NCI-H748 treated with DMSO at 0.1 percent for 48 hours (cell line): ENCODE measurements at places on chromosomes 4 and X.

DNA sequence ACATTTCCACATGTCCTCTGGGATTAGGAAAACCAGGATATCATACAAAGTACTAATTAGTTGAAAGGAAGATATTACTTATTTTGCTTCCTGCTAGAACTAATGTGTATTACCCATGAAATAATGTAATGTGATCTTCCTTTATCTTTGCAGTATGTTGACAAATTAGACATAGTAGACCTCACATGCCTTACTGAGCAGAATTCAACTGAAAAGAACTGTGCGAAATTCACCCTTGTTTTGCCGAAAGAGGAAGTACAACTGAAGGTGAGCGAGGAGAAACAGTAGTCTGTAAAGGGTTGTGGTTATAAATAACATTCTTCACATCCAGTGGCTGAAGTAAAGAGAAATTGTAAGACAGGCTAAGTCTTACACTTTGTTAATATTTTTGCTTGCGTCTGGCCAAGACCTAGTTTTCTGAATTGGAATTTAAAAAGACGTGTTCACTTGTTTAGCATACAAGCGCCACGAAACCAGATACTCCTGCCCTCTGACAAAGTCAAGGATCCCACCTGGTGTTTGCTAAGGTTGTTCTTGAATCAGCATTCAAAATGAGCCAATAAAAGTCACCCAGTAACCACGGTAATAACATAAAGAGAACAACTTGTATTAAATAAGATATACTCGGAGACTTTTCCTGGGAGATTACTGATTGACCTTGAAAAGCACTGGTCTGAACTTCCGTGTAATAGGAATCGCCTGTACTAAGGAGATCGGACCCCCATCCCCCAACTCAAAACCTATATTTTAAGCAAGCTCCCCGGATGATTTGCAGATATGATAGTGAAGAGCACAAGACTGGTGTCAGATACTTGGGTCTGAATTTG is 16.9 kb downstream of the STAP1 start:
- DNase-seq = peak; percentile 37

DNA sequence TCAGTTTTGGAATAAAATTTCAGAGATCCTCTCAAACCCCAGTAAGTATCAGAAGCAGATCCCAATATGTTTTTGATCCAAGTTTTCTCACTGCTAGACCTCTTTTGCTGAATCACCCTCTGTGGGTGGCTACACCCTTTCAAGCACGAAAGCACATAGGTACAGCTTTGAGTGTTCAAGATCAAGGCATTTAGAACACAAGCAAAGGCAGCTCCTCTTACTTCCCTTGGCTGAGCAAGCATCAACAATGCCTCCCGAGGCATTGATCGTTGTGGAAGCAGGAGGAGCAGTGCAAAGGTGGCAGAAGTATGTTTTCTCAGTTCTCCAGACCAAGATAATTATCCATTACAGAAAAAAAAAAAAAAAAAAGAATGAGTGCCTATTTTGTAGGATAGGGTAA is 72.0 kb upstream of the TSPAN7 start:
- no peak for DNase-seq

- DNase-seq = no peak
Measured at GRCh38 chr4:18012807-18013462, 8.6 kb downstream of the LCORL start.

DNA sequence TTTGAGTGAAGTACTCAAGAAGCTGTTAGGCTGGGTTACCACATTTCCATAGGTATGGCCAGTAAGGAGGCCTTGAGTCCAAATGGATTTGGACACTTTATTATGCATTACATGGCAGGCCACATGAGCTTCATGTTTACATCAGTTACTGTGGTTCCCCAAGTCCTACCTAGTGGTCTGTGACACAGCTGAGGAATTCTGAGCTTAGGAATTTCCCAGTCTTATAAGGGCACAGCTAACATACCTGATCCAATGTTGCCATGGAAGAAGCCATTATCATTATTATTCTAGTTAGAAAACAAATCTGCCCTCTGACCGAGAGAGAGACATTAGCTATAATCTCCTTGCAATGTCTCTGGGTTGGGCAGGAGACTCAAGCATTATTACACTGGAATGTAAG is 174.4 kb upstream of the NUDT10 start:
- DNase-seq = no peak

- DNase-seq = peak; percentile 16
Measured at GRCh38 chrX:10156199-10157031, at the start of gene CLCN4. Gene CLCN4, plus strand, starts transcription at chrX:10156975. Its CDS starts 28,058 bp downstream, at chrX:10185033.

- no peak for DNase-seq
Measured at GRCh38 chrX:24982306-24982965, 33.3 kb downstream of the ARX start.

GRCh38 chrX:118538386-118538785 is 42.8 kb downstream of the DOCK11 start:
- DNase-seq = no peak

DNA sequence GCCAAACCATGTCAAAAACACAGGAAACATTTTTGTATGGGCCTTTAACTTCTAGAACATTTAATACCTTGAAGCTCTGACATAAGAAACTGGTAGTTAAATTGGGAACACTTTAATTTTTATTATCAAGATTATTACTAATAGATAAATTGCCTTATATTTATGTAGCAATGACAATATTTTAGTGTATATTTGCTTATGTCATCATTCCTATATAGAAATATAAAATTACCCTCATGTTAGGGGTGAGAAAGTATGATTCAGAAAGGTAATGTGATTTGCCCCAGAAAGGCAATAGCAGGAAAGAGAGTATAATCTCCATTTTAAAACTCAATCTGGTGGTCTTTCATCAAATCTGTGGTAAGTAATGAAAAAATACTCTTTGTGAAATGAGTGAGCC is 147.4 kb downstream of the IL15 start:
- no peak for DNase-seq

- DNase-seq = no peak
Measured at GRCh38 chrX:136850441-136851175, 29.9 kb downstream of the RBMX start.

- no peak for DNase-seq
Measured at GRCh38 chr4:1451752-1452122, 45.5 kb upstream of the NKX1-1 start.

DNA sequence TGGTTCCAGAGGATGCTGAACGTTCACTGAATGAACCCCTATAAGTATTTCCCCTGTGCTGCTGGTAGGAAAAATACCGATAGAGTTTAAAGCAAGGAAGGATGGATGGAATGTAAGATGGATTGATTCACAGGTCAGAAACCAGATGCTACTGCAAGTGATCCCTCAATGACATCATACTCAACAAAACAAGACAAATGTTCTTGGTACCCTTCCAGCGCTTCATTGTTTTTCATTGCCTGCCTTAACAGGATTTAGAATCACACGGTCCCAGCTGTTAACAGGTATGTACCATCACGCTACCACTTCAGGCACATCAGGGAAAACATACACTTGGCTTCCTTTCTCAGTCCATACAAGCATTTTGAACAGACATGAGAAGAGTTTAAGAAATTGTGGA is 118.1 kb upstream of the TLR3 start:
- DNase-seq = no peak

- DNase-seq = no peak
Measured at GRCh38 chr4:159829184-159829583, 726.3 kb downstream of the RAPGEF2 start.

GRCh38 chrX:26822448-26822847 is 606.5 kb downstream of the MAGEB5 start:
- DNase-seq = no peak

GRCh38 chr4:14829795-14830194 is 172.5 kb upstream of the CPEB2 start:
- DNase-seq = no peak

- no peak for DNase-seq
Measured at GRCh38 chr4:58807843-58808615, 1697.8 kb upstream of the IGFBP7 start.

- DNase-seq = no peak
Measured at GRCh38 chrX:79444694-79445210, 77.6 kb upstream of the ITM2A start.

DNA sequence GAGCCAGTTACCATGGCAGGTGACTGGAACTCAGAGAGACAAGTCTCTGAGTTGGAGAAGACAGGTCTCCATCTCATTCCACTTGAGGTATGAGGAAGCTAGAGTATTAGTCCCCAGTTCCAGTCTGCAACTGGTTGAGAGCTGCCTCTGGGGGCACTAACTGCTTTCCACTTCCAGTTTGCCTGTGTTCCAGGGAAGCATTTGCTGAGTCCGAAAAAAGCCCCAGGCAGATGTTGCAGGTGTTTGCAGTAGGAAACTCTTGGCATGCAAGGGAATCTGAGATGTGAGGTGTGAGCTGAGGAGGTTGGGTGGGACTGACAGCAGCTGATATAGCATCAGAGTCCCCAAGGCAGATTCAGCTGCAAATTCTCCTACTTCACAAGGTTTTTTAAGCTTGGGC is 272.2 kb upstream of the CASK start:
- DNase-seq = no peak

GRCh38 chrX:78517124-78517523 is 142.0 kb downstream of the RTL3 start:
- no peak for DNase-seq

GRCh38 chrX:45743081-45743533 is 542.4 kb upstream of the DIPK2B start:
- DNase-seq = no peak

DNA sequence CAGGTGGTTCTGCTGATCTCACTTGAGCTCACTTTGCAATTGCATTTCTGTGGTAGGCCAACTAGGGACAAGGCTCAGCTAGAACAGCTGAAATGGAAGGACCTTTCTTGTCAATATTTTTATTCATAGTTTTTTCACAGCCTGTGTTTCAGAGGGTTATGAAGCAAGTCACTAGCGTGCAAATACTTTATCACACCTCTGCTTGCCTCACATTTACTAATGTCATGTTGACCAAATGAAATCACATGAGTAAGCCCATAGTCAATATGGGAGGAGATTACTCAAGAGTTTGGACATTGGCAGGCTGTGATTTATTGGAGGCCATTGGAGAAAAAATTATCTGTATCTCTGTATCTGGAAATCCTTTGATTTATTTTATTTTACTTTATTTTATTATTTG is 628.3 kb upstream of the EPHA5 start:
- DNase-seq = no peak

- no peak for DNase-seq
Measured at GRCh38 chr4:3082925-3083515, 8.5 kb downstream of the HTT start.

DNA sequence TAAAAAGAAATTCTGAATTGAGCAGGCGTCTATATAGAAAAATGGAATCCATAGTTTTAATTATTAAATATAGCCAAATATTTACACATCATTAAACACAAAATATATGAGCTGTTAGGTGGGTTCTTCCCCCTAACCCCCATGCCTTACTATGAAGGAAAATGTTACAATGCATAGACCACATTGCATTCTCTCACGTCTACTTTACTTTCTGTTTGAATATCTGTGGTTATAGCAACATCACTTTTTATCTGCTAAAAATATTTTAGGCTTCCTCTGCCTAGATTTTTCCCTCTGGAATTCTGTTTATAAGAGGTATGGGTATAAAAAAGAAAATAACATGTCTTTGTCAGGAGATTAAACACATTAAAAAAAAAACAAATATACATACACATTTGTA is 73.1 kb downstream of the MAML3 start:
- no peak for DNase-seq
